ENCODE measurements at places on chromosomes 11 and 22.
A peak's percentile ranks its signal among the peaks of the same experiment; 100 is the strongest.

DNA sequence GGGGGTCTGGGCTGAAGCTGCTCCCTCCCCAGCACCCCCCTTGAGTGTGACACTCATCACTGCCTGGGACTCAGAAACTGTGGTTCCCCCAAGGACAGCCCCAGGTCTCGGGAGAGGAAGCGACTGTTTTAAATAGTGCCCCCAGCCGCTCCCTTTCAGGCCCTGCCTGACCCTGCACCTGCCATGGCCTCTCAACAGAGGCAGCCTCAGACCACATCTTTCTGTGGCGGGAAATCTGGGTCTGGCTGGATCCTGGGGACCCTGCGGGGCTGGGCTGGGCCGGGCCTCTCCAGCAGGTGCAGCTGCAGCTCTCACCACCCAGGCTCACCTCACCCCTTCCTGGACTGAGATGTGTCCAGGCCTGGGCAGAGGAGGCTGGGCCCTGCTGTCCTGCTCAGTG is 3.7 kb upstream of the IGLL1 start:
- DNase-seq = no peak

GRCh38 chr11:42800041-42800440 is 511.8 kb upstream of the API5 start:
- DNase-seq = no peak

- no peak for DNase-seq
These were observed 10.7 kb downstream of the FAM118A start for GRCh38 chr22:45320357-45320976.

GRCh38 chr11:60919320-60919719 is 4.9 kb upstream of the TMEM132A start:
- no peak for DNase-seq

GRCh38 chr22:37119872-37120271 is 10.4 kb upstream of the TMPRSS6 start:
- DNase-seq = no peak

- DNase-seq = no peak
These were observed 90.9 kb downstream of the GRAMD1B start for GRCh38 chr11:123521001-123521400.

DNA sequence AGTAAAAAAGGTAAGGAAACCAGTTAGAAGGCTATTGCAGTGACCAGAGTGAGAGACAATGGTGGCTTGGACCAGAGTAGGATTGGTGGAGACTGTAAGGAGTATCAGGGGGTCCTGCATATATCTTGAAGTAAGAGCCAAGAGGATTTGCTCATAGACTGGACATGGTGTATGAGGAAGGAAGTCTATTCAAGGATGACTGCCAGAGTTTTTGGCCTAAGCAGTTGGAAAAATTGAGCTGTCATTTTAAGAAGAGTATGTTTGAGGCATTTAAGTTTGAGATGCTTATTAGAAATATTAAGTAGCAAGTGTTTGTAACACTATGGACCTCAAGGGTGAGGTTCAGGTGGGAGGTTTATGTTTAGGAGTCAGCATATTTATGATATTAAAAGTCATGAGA is 596.6 kb downstream of the METTL15 start:
- DNase-seq = no peak

GRCh38 chr22:27982106-27982505 is 63.0 kb upstream of the PITPNB start:
- no peak for DNase-seq

DNA sequence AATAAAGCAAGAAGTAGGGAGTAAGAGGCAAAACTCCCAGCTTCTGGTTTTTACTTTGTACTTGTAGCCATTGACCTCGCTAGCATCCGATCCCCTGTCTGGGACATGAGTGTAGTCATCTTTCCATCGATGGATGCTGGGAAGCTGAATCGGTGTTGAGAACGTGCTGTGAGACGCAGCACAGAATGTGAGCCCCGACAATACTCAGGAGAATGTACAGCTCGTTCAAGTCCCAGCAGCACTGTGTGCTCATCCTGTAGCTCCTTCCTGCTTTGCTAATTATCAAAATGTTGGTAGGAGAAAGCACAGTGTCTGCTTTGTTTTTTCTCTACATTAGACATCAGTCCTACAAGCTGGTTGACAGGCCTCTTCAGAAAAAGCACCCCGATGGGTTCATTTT is 56.6 kb downstream of the JAM3 start:
- no peak for DNase-seq

DNA sequence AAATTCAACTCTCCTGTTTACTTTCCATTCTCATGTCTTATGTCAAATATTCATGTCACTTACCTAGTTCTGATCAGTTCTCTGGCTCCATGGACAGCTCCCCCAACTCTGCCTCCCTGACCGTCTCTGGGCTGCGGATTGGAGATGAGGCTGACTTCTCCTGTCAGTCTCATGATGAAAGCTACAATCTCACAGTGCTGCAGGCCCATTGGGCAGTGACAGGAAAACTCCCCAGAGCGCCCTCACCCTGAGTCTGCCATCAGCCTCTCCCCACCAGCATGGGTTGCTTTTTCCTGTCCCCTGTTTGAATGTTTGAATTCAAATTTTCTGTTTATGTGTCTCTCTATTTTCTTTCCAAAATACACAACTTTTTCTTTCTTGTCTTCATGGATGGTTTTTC is 63.8 kb upstream of the TOP3B start:
- DNase-seq = no peak

DNA sequence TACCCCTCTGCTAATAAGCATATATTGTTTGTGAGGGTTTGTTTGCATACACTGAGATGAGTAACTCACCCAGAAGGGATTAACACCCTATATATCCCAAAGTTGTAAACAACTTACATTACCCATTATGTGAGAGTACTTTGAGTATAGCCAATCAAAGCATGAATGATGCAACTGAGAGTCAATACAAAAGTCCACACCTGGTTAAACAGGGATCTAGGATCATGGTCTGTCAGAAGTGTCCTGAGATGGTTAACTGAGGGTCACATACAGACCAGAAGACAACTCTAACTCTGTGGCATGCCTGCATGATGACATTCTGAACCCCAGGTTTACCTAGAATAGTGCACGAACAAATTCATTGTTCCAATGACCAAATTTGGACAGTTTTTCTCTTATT is 17.4 kb upstream of the OR10A5 start:
- no peak for DNase-seq

DNA sequence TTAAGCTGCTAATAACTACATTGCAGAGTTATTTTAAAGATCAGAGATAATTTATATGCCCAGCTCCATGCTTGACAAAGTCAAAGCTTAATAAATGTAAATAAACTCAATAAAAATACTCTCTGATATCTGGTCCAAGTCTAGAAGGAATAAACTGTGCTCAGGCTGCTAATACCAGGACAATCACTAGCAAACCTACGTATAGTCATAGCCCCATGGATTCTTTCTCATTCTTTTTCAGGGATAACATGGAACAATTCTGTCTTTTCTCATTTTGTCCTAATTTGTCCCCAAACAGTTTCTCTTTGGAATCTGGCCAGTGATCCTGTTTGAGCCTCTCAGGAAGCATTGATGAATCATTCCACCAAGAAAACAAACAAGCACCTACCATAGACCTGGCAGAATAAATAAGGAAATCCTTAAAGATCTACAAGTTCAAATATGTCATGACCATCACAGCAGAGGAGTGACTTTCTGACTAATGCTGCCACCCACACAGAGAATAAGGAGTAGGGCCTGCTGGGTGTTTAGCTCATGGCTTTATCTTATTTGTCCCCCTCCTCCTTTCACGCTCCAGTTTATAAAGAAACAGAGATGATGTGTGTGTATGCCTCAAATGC is 14.1 kb upstream of the B3GNT6 start:
- DNase-seq = peak; percentile 89

- DNase-seq = no peak
These were observed 58.0 kb upstream of the MTNR1B start for GRCh38 chr11:92911478-92911877.

DNA sequence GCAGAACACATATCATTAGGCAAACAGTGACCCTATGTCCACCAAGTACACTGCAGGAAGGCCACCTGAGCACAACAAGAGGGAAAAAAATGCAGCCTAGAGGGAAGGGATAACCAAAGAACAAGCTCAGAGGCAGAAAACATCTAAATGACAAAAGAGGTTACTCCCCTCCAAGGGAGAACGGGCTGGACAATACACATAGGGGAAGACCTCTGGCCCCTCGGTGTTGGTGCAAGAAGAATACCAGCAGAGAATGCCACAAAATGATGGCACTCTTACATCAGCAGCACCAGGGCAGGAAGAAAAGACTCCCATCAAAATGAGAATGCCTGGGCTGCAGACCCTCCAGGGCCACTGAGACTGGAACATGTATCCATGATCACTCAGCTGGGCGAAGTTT is 66.6 kb upstream of the OPCML start:
- no peak for DNase-seq

- no peak for DNase-seq
These were observed 30.0 kb upstream of the TCF20 start for GRCh38 chr22:42300259-42301076.

- DNase-seq = no peak
These were observed 21.1 kb upstream of the ME3 start for GRCh38 chr11:86693518-86693917.

- no peak for DNase-seq
These were observed 22.7 kb upstream of the CECR2 start for GRCh38 chr22:17346578-17346977.

DNA sequence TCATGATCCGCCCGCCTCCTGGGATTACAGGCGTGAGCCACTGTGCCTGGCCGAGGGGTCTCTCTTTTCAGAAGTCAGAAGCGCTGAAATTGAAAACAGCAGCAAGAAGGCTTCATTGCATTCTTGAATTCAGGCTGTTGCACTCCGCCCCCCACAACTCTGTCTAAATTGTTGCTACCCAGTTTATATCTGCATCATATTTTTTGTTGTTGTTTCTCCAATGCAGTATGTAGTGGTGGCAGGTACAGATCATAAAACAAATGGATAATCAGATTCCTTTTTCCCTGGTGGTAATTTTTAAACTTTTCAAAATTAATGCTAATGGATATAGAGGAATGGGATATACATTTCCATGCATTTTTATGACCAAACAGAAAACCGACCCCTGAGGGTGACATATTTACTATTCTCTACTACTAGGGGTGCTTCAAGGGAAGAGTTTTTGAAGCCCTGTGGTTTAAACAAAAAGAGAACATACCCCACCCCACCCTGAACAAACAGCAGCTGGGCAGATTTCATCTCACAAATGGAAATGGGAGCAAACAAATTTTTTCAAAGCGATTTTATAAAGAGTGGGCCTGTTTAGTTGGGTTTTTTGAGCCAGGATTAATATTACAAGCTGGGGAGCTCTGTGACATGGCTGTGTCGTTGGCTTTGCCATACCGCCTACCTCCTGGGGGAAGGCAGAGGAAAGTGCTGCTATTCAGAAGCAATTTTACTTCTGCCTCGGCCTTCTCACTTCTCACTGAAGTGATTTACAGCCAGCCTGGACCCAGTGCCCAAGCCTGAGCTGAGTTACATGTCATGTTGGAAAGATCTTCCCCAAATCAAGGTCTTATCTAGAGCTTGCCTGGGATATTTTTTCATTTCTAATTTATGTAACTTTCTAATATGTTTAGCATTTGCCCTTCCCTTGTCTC is 16.0 kb upstream of the TMA7B start:
- no peak for DNase-seq

GRCh38 chr11:129075757-129076156 is 116.4 kb downstream of the ARHGAP32 start:
- no peak for DNase-seq

GRCh38 chr11:99968336-99968735 is 718.8 kb upstream of the ARHGAP42 start:
- no peak for DNase-seq

DNA sequence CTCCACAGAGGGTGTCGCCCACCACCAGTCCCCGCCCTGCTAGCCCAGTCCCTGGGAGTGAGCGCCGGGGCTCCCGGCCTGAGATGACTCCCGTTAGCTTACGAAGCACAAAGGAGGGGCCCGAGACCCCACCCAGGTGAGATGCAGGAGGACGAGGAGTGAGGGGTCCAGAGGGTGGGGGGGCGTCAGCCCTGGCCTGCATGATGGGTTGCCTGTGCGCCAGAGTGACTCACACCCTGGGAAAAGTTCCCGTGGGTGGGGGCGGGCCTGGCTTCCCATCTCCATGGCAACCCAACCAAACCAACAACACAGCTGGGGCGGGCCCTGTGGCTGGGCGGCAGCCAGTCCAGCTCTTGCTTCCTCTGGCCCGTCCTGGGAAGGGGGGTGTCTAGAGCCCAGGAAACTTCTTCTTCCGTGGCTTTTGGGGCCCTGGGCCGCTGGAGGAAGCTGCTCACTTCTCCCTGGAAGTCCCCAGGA is 4.5 kb downstream of the GAS2L1 start:
- DNase-seq = peak; percentile 88

DNA sequence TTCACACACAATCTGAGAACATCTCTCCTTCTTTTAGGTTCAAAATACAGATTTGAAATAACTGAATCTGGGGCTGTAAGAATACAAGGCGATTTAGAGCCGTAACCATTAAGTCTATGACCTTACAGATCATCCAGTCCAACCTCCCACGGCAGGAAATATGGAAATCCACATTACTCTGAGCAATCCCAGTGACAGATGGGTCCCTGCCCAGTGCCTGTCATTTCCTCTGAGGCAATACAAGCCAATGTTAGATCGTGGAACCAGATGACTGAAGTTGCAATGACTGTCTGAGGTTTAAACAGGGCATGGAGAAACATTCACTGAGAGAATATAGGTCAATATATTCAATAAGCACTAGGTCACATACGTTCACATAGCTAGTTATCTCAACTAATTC is 77.4 kb upstream of the OR5AK2 start:
- DNase-seq = peak; percentile 73

DNA sequence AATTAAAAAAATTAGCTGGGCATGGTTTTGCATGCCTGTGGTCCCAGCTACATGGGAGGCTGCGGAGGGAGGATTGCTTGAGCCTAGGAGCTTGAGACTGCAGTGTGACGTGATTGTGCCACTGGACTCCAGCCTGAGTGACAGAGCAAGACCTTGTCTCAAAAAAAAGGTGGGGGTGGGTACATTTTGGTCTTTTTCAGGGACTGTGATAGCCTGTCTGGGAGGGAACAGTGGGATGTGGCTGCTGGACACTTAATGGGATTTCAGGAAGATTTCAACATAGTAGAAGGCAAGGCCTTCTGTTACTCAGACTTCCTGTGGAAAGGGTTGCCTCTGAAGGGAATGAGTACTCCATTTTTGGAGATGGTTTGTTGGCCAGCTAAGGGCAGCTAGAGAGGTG is 40.6 kb downstream of the RELT start:
- DNase-seq = no peak

- DNase-seq = peak; percentile 98
These were observed 33.8 kb downstream of the EHF start for GRCh38 chr11:34654483-34655334.

GRCh38 chr11:126604461-126604860 is 249.0 kb downstream of the ST3GAL4 start:
- DNase-seq = no peak

- DNase-seq = no peak
These were observed 351.8 kb downstream of the NXPE2 start for GRCh38 chr11:115030166-115030565.

DNA sequence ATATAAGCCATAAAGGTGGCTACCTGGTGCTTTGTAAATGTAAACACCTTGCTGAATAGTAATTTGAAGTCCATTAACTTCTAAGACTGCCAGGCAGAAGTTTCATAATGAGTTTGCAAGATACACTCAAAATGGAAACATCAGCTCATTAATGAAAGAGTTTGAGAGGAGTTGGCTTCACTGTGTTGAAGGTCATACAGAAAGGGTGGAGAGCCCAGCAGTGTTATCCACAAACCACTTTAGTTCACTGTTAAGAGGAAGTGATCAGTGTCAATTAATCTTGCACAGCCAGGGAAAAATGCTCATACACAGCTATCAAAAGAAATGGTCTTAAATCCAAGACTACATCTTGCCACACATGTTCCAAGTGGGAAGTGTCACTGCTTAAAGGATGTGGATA is 689.4 kb downstream of the JRKL start:
- DNase-seq = no peak

- DNase-seq = no peak
These were observed 64.5 kb downstream of the SHISAL1 start for GRCh38 chr22:44247923-44248892.
